ENCODE measurements at places on chromosomes 11 and 22.

GRCh38 chr11:413120-414081, 1.4 kb downstream of the SIGIRR start:
- DNase-seq: no peak

DNA sequence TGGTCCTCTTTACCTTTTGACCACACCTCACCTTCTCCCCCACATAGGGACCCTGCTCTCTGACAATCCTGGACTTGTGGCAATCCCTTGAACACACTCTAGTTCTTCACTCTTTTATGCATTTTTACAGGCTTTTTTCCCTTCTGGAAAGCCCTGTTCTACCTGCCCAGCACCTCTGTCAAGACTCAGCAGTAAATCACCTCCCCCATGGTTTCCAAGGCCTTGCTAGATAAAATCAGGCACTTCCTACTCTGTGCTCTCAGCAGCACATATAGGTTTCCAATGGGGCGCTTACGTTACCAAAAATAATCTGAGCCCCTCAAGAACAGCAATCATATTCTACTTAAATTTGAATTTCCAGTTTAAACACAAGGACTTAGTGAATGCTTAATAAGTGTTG, 53.9 kb downstream of the ETS1 start:
- no peak for DNase-seq

DNA sequence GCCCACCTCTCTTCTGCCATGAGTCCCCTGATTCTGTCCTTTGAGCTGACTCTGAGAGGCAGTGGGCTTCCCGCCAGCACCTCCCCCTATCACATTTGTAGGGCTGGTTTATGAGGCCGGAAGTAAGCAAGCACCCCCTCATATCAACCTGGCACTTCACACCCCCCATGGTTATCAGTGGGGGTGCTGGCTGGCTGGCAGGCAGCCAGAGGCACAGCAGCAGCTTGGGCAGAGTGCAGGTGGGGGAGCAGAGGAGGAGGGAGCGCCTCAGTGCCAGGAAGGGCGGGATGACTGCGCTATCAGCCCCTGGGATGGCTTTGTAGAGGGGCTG, 22.9 kb upstream of the CHRM4 start:
- no peak for DNase-seq

DNA sequence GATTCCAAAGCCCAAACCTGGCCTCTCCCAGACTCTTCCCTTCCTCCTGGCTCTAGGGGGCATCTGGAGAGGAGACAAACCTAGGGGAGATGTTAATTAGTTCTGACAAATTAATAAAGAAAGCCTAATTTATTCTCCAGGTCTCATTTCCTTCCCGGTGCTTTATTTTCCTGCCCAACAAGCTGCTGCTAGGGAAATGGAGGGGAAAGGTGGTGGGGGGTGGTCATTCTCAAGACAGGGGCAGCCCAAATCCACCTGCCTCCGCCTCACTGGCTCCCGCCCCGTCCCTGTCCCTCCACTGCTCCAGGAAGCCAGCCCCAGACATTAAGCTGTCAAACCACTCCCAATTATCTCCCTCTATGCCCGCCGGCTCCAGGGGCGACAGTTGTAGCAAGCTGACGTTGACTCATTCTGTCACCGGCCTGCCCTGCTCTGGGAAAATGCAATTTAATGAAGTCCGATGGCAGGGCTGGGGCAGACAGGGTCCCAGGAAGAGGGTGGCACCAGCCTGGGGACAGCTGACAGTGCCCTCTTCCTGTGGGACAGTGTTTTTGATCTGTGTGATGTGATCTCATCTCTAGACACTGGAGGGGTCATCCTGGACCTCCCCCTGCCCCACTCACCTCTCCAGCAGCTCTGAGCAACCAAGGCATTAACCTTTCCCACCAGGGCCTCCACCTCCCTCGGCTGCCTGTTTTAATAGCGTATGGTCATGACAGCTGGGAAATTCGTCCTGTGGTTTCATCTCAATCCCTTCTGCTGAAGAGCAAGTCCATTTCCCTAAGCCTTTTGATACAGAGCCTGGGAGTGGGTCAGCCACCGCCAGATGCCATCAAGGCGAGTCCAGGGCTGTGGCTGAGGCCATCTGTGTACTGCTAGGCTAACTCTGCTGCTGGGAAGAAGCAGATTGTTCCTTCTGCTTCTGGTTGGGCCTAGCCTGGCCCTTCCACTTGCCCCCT, 27.1 kb downstream of the NECTIN1 start:
- no peak for DNase-seq

- DNase-seq: no peak
Observed at GRCh38 chr11:126124231-126124661, 61.6 kb upstream of the CDON start.

- no peak for DNase-seq
Observed at GRCh38 chr11:106473089-106473722, 395.7 kb downstream of the AASDHPPT start.

- no peak for DNase-seq
Observed at GRCh38 chr11:17141156-17141555, 63.7 kb upstream of the RPS13 start.

- DNase-seq: no peak
Observed at GRCh38 chr11:35335226-35335625, 84.1 kb downstream of the SLC1A2 start.

DNA sequence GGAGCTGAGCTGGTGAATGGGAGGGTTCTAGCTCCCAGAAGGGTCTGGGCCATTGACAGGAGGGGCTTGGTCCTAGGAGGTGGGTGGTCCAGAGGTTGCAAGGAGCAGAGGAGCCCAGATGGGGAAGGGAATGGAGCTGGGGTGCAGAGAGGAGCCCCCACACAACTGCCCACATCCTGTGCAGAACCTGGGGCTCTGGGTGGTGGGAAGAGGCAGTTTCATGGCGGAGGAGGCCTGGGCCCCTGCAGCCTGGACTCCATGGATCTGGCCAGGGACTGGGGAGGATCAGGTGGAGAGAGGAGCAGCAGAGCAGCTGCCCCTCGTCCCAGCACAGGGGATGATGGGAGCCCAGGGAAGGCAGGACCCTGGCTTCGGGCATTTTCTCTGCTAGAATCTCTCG, 963 bp upstream of the ADORA2A start:
- DNase-seq: no peak

GRCh38 chr11:76501526-76502202, 56.8 kb downstream of the EMSY start:
- no peak for DNase-seq

DNA sequence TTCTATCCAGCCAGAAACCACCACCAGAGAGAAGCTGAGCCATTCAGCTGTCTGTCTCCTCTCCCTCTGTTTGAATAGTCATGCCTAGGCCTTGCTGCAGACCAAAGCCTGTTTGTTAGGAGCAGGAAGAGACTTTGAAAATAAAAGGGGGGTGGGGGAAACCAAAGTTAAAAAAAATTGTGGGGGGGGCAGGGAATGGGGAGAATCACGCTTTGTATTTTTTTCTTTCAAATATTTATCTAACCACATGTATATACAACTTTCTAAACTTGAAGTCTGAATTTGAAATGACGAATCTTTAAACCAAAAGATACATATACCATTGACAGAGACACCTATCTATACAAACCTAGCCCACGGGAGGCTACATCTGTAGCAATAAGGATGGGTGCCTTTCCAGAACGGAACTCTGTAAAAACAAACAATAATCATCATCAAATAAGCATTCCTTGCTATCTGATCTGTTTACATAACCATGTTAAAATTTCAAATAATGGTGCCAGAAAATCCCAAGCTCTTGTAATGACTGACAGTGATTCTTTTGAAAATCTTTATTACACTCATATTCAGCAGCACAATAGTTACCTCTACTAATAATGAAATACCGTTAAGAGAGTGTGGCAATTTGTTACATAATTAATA, 14.3 kb downstream of the DDX17 start:
- DNase-seq: no peak

- no peak for DNase-seq
Observed at GRCh38 chr22:26804911-26805539, 147.6 kb downstream of the MIAT start.

DNA sequence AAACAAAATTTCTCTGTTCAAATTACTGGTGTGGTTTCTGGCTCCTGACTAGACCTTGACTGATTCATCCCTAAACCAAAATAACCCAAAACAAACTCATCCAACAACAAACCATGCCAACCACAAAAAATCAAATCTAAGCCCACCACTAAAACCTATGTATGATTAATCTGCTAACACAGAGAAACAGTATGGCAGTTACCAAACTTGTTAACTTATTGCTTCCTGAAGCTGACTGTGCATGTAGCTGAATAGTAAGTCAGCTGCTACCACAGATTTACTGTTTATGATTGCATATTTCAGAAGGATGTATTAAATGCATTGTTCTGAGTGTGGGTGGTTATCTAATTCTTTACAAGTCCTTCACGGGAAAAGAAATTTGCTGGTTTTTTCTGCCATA, 231.1 kb downstream of the SWAP70 start:
- DNase-seq: no peak

DNA sequence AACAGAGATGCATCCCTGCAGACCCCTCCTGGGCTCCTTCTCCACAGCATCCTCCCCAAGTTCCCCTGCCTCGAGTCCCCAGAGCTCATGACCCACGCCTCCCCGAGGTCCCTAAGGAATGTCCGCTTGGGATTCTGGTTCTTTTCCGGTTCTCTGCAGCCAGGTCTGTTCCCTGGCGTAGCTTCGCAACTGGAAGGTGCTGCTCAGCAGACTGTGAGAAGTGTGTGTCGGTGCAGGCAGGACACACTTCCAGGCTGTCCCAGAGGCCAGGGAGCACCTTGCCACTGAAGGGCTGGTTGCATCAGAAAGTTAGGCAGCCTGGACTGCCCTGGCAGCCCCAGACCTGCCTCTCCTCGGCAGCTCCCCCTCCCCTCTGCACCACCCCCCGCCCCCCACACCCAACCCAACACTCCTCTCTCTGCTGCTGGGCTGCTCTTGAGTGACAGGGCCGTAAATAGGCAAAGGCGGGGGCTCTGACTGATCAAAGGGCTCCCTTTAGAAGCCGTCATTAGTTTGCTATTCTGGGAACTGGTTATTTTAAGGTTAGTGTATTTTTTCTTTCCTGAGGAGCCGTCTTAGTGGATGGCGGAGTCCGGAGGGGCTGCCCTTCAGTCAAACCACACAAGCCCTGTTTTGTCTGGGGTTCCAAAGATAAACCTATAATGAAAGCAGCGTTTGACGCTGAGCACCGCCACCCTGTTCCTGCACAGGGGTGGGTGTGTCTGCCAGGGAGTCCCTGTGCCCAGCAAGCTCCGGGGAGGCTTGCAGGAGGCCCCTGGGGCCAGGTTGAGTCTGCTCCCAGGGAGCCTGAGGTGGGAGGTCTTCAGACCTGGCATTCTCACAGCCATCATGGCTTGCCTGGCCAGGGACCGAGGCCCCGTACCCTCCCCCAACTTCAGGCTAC, 88.6 kb upstream of the KCNQ1OT1 start:
- no peak for DNase-seq

DNA sequence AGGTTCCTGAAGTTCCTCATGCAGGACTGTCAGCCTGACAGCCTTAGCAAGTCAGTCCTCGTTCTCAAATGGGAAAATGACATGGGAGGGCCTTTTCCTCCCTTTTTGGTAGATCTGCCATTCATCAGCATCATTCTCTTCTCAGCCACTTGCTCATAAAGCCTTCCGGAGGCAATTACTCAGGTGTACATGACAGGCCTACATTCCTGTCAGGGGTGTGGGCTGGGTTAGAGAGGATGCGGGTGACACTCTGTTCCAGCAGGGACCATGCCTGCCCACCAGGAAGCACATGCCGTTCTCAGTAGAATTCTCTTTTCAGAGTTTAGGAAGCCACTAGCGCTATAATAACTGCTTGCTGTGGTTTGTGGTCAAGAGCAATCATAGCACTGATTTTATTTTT, 24.2 kb upstream of the ANKK1 start:
- DNase-seq: no peak

GRCh38 chr22:42577623-42578240, 24.0 kb downstream of the SERHL2 start:
- no peak for DNase-seq
